Placental pericyte (primary cell): ENCODE measurements at places on chromosomes 5 and 9. TPM values are rescaled to one million over a fixed set of nuclear protein-coding genes. Genes with fewer than 3 reads are reported as not detected.

Gene ANXA2R
- 2.0 and 3.4 TPM in 2 replicates for total RNA-seq

Gene CENPK
- total RNA-seq: 2.8 and 49.8 TPM in 2 replicates

Gene POLR3G
- total RNA-seq: 1.1 and 5.0 TPM in 2 replicates

Gene PRUNE2
- 0.72 and 1.1 TPM in 2 replicates for total RNA-seq

Gene PCDHAC2
- 0.14 and 0.22 TPM in 2 replicates for total RNA-seq

Gene CEL
- 0.22 TPM in 1 of 2 replicates, not detected in the other for total RNA-seq

Gene SPINK4
- total RNA-seq: 1.3 and 1.8 TPM in 2 replicates

Gene ACOT12
- 0.57 and 0.66 TPM in 2 replicates for total RNA-seq
